ENCODE measurements at places on chromosomes 2 and 18.

DNA sequence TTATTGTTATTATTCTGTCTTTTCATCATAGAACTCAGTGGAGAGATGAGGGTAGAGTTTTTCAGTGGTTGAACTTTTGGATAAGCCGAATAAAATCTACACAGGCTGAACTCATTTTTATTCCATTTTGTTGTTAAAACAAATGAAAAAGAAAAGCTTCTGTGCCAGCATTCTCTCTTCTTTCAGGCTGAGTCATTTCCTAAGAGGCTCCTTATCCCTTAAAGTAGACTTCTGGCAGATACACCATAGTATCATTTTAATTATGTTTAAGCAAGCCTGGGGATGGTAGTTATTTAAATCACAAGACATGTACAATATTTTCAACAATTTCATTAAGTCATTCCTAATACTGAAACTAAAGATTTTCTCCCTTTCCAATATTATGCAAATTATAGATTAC is 1364.0 kb upstream of the NRXN1 start:
- DNase-seq: no peak

- no peak for DNase-seq
These were observed 1.6 kb downstream of the TMEM185B start for GRCh38 chr2:120221616-120222015.

DNA sequence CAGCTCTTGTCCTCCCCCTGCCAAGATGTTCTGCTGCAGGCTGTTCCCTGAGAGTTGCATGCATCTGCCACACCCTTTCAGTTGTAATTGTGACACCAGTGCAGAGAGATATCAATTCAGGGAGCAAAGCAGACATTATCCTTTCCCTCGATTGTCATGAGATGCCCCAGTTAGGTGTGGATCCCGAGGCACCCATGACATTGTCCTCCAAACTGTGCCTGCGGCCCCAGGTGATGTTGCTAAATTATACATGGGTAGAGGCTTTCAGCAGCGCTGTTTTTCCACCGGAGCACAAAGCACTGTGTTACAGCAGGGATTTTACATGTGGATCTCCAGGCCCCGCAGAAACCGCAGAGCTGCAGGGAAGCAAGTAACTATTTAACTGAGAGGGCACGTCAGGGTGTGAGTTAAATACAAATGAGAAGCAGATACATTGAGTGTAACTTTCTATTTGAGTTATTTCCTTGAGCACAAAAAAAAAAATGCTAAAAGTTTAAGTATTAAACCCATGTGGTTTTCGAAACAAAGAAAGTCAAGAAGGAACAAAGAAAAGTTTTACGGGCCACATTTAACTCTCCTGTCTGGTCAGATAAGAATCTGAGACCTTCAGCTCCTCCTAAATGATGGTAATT is 90.3 kb upstream of the BCL2L11 start:
- no peak for DNase-seq

DNA sequence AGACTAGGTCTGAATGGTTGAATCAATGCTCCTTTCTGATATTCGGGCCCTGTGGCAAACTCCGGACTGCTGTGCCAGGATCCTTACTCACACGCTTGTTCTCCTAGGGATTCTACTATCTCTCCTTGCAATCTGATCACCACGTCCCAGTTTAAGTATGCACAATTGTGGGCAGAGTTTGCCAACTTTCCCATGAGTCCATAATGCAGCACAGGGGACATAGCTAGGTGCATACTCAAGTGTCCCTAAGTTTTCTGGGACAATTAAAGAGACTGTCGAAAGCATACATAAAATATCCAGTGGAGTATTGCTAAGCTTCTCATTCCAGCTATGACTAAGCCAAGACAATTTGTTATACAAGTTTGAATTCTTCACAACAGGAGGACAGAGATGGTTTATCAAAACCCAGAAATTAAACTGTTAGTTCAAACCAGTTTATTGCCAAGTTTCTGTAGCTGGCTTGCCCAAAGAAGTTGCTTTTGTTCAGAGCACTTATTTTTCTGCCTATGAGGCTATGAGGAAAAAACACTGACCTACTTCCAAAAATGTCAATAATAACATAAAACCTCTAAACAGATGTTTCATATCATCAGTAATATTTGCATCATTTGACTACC is 136.1 kb downstream of the EXOC6B start:
- no peak for DNase-seq

- no peak for DNase-seq
These were observed 533.7 kb upstream of the SALL3 start for GRCh38 chr18:78445880-78446279.

DNA sequence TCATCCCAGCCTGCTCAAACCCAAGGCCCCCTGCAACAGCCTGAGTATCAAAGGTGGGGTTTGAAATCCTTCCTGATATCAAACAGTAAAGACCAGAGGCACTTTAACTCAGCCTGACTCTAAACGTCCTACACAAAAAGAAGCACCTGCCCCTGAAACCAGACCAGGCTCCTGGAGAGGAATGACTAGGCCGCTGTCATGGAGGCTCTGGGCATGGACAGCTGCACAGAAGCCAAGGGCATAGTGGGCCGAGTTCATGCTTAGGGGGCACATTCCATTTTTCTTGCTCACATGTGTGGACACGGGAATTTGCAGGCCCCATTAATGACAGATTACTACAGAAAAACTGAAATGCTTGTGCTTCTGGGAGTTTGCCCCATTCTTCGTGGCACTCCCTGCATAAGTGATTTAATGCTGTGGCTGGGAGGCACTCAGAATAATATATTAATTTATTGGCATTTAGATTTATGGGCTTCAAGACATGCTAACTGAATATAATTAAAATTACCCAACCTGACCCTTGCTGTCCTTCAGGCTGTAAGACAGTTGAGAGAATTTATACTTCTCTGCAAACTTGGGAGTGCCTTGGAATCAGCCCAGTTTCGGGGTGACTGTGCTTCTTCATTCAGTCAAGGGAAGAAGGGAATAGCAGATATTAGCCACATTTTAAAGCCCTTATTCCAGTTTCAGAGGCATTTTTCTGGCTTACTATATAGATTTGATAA is 105.5 kb downstream of the GYPC start:
- no peak for DNase-seq

DNA sequence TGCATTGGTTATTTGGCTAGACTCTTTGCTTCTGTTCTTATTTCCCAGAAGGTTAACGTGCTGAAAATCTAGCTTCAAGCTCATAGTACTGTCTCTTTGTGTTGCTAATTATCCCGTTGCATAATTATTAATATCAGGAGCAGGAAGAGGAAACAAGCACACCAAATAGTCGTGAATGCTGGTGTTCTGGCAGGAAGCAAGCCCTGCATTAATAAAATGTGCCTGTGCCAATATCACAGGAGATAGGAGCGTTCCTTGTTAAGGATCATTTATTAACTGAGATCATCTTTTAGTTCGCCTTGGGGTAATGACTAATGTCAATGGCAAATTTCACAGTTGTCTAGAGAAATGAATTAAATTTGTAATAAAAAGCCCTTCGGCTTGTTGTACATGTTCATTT is 893.0 kb upstream of the POU3F3 start:
- no peak for DNase-seq

- DNase-seq: no peak
These were observed 56.9 kb upstream of the ZNF397 start for GRCh38 chr18:35183886-35184285.

DNA sequence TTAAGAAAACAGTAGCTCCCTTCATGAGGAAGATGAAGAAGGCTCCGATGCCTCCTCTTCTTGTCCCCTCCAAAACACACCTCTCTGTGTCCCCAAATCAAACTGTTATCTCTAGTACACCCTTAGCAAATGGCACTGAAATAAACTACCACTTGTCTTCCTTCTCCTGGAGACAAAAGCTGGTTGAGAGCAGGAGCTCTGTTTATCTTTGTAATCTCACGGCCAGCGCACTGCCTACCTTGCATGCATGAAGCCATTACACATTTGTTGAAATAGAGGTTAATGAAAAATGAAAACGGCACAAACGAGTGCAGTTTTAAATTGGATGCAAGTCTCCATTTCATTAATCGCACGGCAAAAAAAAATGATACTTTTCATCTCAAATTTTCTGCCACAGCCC is 113.7 kb downstream of the EPB41L3 start:
- no peak for DNase-seq

DNA sequence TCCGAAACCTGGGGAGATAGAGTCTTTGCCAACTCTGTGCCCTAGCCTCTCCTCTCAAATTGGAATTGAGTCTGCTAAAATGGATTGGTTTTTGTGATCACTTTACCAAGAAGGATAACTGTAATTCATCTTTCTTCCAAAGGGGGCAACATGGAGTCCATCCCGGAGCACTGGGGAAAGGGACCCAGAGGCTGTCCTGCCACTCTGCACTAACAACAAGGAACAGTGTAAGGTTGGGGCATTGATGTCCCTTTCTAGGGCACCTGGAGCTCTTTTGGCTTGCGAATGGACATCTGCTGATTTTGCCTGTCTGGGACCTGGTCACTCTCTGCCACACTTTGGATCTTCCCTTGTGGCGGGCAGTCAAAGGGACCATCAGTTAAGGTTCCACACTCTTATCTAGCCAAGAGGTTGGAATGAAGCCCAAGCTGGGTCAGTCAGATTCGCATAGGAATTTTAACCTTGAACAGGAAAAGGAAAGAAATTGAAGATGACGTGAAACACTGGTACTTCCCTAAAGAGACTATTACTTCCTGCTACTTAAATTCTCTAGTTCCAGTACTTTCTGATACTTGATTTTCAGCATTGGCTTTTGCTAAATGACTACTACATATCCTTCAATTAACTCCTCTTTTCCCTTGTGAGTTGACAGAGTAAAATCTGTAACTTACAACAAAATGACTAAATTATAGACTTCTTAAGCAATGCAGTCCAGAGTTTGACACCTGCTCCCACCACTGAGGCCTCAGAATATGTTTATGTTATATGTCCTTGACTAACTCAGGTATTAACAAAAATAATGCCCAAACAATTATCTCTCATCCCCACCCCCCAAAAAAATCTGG is 64.7 kb upstream of the KLF7 start:
- DNase-seq: no peak

GRCh38 chr2:44079686-44080085 is 83.9 kb upstream of the LRPPRC start:
- no peak for DNase-seq

- no peak for DNase-seq
These were observed 109.0 kb upstream of the ACVR1C start for GRCh38 chr2:157737656-157738055.

- DNase-seq: no peak
These were observed 680.0 kb downstream of the EPHA4 start for GRCh38 chr2:220892018-220892634.

DNA sequence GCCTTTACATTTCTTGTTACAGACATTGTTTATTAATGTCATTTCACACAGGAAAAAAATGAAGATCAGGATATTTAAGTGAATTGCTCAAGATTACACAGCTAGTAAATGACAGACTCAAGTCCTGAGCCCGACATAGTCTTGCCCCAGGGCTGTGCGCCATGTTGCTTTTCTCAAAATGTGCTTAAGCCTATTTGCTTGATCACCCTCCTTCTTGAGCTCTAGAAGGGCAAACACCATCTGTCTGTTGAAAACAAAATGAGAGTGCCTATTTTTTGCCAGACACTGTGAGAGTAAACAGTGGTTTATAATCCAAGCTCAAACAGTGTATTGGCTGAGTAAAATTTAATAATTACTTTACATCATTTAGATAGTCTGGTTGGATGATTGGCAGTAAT is 34.8 kb upstream of the HNMT start:
- no peak for DNase-seq

DNA sequence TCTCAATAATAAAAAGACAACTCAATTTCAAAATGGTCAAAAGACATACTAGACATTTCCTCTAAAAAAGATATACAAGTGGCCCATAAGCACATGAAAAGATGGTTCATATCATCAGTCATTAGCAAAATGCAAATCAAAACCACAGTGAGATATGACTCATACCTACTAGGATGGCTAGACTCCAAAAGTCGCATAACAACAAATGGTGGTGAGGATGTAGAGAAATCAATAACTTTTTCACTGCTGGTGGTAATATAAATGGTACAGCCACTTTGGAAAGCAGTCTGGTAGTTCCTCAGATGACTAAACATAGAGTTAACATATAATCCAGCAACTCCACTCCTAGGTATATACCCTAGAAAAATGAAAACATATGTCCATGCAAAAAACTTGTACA is 242.3 kb upstream of the NOL4 start:
- DNase-seq: no peak

DNA sequence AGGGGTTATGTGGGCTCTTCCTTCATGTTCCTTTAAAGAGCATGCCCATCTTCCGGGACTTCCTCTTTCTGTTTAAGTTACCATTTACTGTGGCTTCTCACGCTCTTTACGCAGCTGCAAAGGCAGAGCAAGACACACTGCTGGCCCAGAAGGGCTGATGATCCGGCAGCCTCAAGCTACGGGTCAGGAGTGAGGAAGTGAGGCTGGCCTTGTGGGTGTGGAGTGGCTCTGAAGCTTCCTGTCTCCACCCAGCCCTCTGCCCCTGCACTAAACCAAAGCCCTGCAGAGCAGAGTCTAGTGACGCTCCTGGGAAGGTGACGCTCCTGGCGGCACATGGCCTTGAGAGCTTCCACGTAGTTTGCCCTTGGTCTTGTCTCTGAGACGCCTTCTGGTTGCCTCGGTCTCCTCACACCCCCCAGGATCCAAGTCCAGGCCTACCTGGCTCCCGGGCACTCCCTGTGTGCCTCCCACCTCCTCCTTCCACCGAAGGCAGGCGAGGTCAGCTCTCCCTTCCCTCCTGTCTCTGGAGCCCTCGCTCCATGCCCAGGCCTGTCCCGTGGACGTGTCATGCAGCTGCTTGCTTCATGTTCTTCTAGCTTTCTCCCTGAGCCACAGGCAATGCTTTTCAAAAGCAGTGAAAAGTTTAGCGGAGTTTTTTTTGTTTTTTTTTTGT is 50.3 kb downstream of the ARL4C start:
- DNase-seq: peak; percentile 22

DNA sequence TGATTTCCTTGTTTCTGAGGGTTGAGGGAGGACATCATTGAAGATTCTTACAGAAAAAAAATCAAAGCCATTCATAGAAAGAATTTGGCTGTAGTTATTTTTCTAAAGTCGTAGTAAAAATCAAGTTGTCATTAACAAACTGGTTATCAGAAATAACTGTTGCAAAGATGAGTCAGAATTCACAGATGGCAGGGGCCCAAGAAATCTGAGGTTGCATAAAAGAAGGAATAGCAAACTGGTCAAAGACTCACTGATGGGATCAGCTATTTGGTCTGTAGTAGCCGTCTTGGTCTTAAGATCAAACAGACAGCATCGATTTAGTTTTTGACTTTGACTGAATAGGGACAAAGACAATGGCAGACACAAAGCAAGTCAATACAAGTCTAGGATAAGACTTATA is 334.3 kb downstream of the FIGN start:
- DNase-seq: no peak

GRCh38 chr2:119871725-119872124 is 112.0 kb downstream of the PTPN4 start:
- DNase-seq: no peak

- DNase-seq: no peak
These were observed 65.3 kb downstream of the C1D start for GRCh38 chr2:67997528-67997900.
